Suppressor macrophage treated with lipopolysaccharide for 1 hour (primary cell): ENCODE measurements at places on chromosomes 16 and 17.

- DNase-seq = no peak
Observed at GRCh38 chr17:57341611-57342540, 85.6 kb downstream of the MSI2 start.

DNA sequence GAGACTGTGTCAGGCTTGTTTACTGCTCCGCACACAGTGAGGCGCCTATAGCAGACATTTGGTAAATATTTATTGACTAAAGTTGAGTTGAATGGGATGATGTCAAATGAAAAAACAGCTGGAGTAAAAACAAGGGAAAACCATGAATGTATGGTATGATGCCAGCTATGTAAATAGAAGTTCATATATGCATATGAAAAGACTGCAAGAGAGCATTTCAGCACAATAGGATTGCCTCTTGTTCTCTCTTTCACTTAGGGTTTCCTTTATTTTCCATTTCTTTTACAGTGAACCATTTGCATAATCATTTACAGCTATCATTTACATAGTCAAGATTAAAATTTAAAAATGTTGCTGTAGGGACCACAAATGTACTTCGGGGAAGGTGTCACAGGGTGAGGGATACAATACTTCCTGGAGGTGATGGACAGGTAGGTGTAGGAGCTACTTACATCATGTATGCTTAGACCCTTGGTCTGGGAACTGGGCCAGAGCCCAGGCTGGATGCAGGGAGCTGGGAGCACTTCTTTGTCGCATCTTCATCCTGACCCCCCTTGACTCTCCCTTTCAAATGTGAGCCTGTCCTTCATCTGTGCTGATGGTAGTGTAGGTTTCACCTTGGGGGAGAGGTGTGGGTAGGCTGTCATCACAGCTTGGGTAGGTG lies 113.3 kb downstream of the UTP18 start:
- no peak for DNase-seq

- DNase-seq = no peak
Observed at GRCh38 chr16:80705596-80705995, 98.8 kb downstream of the CDYL2 start.

DNA sequence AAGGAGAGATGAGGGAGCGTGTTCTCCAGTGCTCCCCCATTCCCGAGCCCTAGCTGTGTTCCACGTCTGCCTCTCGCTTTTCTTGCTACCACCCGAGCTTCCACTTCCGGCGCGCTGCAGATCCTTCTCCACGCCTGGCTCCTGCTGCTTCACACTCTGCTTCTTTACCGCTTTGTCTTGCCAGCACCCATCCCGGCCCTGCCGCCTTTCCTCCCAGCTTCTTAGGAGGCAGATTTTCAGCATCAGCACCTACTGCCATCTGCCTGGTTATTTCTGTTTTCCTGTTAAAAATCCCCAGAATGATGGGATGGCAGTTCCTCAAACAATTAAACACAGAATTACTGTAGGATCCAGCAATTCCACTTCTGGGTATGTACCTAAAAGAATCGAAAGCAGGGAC lies 64.7 kb downstream of the ELAC2 start:
- no peak for DNase-seq

- DNase-seq = peak; percentile 86
Observed at GRCh38 chr17:45320931-45321461, 4.2 kb upstream of the MAP3K14 start.

- no peak for DNase-seq
Observed at GRCh38 chr17:67400193-67400592, 23.1 kb downstream of the PITPNC1 start.
